ENCODE measurements at places on chromosomes 5 and 9.
A peak's percentile ranks its signal among the peaks of the same experiment; 100 is the strongest.

- no peak for DNase-seq
Observed at GRCh38 chr5:175472378-175472777, 6.0 kb upstream of the SFXN1 start.

GRCh38 chr5:171957591-171958251 is 48.7 kb downstream of the FBXW11 start:
- DNase-seq, result peak; percentile 5

- DNase-seq, result peak; percentile 38
Observed at GRCh38 chr5:146565764-146566367, 49.9 kb upstream of the GPR151 start.

DNA sequence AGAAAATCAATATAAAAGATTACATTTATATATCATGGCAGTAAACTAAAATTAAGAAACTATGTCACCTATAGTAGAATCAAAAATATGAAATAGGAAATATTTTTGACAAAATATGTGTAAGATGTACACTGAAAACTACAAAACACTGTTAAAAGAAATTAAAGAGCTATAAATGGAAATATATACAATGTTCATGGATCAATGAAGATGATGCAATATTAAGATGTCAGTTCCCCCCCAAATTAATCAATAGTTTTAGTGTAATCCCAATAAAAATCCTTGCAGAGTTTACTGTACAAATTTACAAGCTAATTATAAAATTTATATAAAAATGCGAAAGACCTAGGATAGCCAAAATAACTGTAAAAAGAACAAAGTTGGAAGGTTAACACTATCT is 173.0 kb upstream of the ADRA1B start:
- no peak for DNase-seq

DNA sequence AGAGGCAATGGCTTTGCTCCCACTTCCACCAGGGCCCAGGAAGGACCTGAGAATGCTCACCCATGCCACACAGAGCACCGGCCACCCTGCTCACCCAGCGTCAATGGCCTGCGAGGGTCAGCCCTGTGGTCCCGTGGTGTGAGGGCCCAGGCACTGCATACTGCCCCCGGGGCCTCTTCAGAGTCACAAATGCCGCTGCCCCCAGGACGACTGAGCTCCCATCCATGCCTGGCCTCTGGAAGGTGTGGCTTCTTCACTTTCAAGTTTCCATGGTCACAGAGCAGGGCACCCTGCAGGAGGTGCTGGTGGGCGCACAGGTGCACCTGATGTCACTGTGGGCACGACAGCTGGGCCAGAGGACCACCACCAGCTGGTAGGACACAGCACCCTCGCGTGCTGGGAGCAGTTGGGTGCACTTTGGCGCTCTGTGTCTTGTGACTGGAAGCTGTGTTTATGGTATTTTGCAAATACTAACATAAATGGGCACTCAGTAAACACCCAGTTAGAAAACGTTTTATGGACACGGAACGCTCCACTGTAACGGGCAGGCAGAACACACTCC is 12.5 kb upstream of the ZDHHC11 start:
- no peak for DNase-seq

DNA sequence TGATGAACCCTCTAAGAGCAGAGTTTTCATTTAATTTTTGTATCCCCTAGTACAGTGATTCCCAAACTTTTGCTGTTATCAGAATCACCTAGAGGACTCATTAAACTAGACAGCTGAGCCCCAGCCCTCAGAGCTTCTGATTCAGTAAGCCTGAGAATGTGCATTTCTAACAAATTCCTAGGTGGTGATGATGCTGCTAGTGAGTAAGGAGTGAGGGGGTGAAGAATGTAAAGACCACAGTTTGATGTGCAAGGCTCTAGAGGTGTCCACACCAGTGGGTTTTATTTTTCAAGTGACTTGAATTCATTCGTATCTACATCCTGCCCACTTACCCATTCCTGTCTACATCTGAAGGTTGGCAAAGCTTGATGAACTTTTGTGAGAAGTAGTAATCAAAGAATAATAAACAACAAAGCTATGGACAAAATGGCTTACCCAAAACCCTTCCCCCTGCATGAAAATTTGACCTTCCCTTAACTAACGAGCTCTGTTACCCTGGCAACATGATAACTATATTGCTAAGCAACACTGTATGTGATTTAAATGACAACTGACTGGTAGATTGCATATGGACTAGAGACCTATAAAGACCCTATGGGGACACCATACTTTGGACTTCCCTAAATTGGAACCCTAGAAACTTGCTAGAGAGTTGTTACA is 35.2 kb downstream of the DTWD2 start:
- DNase-seq, result no peak

- no peak for DNase-seq
Observed at GRCh38 chr5:14108170-14108996, 34.8 kb upstream of the TRIO start.

GRCh38 chr9:3884736-3885135 is 358.9 kb upstream of the RFX3 start:
- no peak for DNase-seq

DNA sequence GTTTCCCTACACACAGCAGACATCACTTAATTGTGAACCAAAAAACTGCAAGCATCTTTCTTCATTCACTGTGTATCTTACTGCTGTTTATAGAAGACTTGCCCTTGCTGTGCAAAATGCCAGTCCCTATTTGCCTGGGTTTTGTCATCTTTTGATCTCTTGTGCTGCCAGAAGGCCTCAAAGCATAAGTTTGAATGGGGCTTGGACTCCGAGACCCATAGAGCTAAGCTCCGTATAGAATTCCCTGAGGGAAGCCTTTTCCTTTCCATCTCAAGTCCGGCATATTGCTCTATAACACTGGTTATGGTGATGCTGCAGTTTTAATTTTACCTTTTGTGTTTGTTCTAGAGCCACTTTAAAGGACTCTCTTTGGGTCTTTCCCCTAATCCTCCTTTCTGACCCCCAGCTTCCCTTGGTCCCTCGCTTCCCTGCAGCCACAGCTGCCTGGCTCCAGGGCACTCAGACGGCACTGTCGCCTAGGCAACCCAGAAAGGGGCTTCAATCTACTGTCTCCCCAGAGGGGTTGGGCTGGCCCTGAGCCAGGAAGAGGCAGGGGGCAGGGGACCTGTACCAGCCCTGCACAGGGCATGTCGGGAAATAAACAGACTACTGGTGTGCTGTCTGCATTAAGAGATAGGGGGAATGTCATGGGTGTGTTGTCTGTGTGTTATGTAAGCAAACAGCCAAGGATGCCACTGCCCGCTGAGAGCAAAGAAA is 73.4 kb upstream of the MELK start:
- DNase-seq, result no peak

DNA sequence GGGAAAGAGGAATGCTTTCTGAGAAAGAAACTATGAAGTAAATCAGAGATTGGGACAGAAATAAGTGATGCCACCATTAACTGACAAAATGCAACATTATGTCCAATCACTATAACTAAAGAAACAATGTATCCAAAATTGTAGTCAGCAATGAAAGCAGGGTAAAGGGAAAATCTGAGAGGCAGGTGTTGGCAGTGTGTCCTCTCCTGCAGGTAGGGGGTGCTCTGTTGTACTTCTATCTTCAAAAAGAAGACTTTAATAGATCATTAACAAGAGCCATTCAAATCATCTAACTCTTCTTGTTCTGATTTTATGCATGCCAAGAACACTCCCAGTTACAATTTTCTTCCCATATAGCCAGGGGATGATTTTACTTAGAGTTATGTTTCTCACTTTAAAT is 1275.7 kb downstream of the PTPRD start:
- DNase-seq, result no peak

- no peak for DNase-seq
Observed at GRCh38 chr5:73652391-73652790, 26.4 kb downstream of the ARHGEF28 start.

- DNase-seq, result no peak
Observed at GRCh38 chr5:125685771-125686170, 737.4 kb upstream of the GRAMD2B start.

GRCh38 chr5:112708103-112708622 is 29.5 kb upstream of the APC start:
- no peak for DNase-seq

GRCh38 chr5:2710910-2711309 is 40.6 kb downstream of the IRX2 start:
- DNase-seq, result no peak

DNA sequence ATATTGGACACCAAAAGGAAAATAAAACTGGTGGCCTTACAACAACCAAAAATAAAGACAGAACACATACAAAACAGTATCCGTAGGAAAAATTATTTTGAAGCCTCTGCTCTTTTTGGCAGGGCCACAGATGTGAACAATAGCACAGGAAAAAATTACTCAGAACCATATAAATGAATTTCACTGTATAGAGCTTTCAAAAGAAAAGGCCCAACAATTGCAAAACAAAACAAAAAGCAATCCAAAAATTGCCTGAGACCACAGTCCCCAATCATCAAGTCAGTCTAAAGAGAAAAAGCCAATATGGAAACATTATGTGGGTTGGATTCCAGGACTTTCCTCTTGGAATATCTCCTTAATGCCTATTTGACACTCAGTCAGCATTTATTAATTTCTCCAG is 243.8 kb downstream of the CEMIP2 start:
- no peak for DNase-seq

- DNase-seq, result no peak
Observed at GRCh38 chr9:99221266-99221620, 499 bp downstream of the ALG2 start.

DNA sequence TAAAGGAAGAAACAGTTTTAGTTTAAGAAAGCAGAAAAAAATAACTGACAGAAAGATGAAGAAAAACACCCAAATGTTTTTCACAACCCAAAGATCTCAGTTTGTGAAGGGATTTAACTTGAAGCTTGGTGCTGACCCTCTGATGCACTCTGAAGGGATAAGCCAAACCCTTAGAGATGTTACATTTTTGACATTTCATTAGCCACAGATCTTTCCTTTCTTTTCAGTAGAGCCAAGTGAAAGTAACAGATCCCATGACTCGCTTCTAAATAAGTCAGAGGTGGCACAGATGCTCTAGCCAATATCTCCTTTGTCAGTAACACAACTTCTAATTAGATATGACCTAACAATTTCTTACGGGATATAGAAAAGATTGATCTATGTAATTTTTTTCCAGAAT is 394.5 kb upstream of the EDIL3 start:
- no peak for DNase-seq

DNA sequence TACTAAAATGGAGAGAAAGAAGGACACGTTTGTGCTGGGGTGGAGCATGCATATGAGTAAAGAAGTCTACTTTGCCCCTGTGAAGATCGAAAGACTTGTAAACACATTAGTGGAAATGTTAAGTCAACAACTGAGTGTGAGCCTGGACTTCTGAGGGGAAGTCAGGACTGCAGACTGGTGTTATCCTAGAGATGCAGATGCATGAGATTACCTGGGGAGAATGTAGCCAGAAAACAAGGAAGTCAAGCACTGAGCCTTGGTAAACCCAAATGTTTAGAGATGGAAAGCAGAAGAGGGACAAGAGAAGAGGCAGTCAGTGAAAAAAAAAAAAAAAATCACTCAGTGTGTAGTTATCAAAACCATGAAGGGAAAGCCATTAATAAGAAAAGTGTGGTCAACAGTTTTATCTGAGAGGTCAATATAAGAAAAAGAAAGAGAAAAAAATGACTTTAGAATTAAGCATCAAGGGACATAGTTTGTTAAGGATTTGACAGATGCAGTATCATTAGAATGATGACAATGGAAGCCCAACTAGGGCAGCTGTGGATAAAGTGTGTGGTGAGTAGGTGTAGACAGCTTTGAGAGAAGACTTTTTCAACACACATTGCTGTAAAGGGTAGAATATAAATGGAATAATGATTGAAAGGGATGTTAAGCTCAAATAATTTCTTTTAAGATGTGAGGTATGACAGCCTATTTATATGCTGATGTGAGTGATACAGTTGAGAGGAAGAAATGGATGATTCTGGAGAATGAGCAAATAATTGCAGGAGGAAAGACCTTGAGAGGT is 22.2 kb downstream of the JAKMIP2 start:
- no peak for DNase-seq

GRCh38 chr9:79660615-79661014 is 88.8 kb downstream of the TLE4 start:
- no peak for DNase-seq

DNA sequence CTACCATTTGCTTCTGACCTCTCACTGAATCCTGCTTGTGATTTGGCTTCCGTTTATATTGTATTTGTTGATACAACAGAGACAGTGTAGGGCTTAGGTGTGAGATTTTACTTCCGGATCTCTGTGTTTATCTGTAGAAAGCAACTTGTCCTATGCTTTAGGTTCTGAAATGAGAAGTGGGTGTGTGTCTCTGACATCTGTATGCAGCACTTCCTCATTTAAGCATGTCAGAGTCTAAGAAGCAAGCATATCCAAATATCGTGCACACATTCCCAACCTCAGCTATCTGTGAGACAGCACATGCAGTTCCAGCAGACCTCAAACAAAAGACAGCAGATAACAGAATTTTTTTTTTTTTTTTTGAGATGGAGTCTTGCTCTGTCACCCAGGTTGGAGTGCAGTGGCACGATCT is 16.3 kb downstream of the KLF9 start:
- peak; percentile 66 for DNase-seq

DNA sequence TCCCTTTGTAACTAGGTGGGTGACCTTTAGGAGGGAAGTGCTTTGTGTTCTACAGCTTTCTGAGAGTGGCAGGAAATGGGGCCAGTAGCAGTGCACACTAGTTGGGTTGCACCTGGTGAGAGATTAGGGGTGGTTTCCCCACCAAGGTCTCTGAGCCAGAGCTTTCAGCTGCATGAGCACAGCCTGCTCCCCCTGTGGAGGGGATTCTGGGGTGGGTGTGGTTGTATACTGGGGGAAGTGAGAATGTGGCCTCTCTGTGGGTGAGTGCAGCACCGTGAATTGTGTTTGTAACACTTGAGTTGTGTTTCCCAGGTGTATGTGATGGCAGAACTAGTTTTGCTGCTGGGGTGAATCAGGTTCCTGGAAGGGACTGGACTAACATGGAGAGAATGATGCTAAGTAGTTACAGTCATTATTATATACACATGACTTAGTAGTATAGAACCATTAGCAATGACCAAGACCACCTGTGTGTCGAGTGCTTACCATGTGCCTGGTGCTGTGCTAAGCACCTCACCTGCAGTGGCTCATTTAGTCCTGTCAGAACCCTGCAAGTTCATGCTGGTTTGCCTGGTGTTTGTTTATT is 11.8 kb upstream of the CXXC5 start:
- DNase-seq, result peak; percentile 42

DNA sequence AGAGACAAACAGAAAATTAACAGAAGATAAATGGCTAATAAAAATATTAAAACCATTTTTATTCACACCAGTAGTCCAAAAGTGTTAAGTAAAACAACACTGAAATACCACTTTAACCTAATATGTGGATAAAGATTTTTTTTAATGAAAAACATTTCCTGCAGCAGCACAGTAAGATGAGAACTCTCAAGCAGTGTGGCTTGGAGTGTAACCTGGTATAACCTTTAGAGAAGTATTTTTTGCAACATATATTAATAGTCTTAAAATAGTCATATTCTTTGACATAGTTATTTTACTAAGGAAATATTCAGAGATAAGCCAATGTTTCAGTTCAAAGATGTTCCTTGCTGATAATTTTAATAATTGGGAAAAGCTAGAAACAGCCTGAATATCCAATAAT is 644.4 kb downstream of the PDE4D start:
- no peak for DNase-seq
